Ureter (tissue), 1 donor: ENCODE measurements at places on chromosomes 6 and 20. TPM values are rescaled to one million over a fixed set of nuclear protein-coding genes. Genes with fewer than 3 reads are reported as not detected.

Gene SLC17A1
- not detected for total RNA-seq

Gene RIPOR3
- total RNA-seq = 5.0 TPM

DNA sequence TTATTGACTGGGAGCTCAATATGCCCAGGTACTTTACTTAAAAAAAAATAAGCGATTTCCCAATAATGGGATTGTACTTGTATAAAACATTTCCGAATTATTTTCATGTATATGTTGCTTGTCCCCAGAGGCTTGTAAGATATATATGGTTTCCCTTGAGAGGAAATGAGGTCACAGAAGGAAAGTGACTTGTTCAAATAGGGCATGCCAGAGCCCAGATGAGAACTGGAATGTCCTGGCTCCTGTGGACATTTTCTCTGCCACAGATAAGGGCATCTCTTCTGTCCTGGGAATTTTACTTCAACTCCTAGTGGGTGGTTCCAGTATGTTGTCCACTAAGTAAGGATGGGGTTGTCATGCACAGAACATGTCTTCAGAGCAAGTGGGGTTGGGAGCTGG lies 63.0 kb downstream of the LYRM2 start:
- no peak for DNase-seq

DNA sequence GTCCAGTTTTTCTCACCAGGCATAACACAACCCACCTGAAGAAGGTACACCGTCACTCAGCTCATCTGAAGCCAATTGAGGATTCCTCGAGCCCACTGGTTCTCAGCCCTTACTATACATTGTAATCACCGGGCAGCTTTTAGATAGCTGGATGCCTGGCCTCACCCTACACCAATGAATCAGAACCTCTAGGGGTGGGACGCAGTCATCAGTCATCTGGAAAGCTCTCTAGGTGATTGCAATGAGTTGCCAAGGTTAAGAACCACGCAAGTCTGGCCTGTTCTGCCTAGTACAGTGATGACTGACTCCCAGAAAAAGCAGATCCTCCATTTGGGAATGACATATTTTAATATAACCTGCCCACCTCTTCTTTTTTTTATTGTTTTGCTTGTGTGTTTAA lies 41.1 kb downstream of the MC3R start:
- DNase-seq = no peak

Gene GTSF1L
- total RNA-seq = not detected

Gene APCDD1L
- total RNA-seq = 2.3 TPM

Gene PDE10A
- 47.0 TPM for total RNA-seq

DNA sequence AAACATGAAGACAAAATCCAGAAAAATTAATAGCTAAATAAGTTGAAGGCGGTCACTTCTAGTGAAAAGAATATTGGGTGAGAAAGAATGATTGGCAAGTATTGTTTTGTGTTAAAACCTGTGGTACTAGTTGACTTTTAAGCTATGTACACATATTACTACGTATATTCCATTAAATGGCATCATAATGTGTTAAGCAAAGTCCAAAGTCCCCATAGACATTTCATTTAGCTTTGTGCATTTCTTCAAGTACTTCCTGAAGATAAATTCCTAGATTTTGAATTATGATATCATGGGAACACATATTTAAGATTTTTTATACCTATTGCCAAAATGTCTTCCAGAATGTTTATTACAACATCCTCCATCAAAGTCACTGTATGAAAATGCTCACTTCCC lies 272.7 kb upstream of the IRAK1BP1 start:
- DNase-seq = no peak

- DNase-seq = no peak
Observed at GRCh38 chr6:12293931-12294807, 4.0 kb downstream of the EDN1 start.

Gene IL17A
- not detected for total RNA-seq
